ENCODE measurements at places on chromosomes 6 and 20. TPM values are rescaled to one million over a fixed set of nuclear protein-coding genes. Genes with fewer than 3 reads are reported as not detected.

The HECA gene
- total RNA-seq: 53.2 TPM

The MUC22 gene
- not detected for total RNA-seq

The HCRTR2 gene
- total RNA-seq: not detected

The FAM184A gene
- total RNA-seq: 7.6 TPM

The TMEM217 gene
- total RNA-seq: 0.99 TPM

The COL19A1 gene
- 1.7 TPM for total RNA-seq

The MYL9 gene
- 2,202 TPM for total RNA-seq

The ENPP3 gene
- 0.66 TPM for total RNA-seq

The TMC2 gene
- not detected for total RNA-seq

The TMEM30A gene
- 88.0 TPM for total RNA-seq

The DEFB132 gene
- not detected for total RNA-seq

The PI16 gene
- 57.0 TPM for total RNA-seq

The CASS4 gene
- total RNA-seq: 8.1 TPM

The TREML2 gene
- 0.66 TPM for total RNA-seq

The KLC4 gene
- total RNA-seq: 30.0 TPM

The FAM217A gene
- total RNA-seq: not detected

The HLA-DOB gene
- 0.29 TPM for total RNA-seq

The CST2 gene
- 0.45 TPM for total RNA-seq

The ENPP5 gene
- total RNA-seq: 3.8 TPM

The HRH3 gene
- total RNA-seq: not detected

The CCM2L gene
- total RNA-seq: 12.1 TPM

The TAGAP gene
- 1.7 TPM for total RNA-seq

The MYMX gene
- not detected for total RNA-seq

The FAM50B gene
- total RNA-seq: 14.7 TPM

The CNKSR3 gene
- total RNA-seq: 21.9 TPM

The MTFR2 gene
- 1.7 TPM for total RNA-seq

The C6orf58 gene
- total RNA-seq: not detected

The BTBD9 gene
- 11.2 TPM for total RNA-seq

The IYD gene
- not detected for total RNA-seq

The SLCO4A1 gene
- 27.4 TPM for total RNA-seq

The MED23 gene
- total RNA-seq: 17.1 TPM

The BPIFB4 gene
- total RNA-seq: not detected

The CGA gene
- not detected for total RNA-seq

The PEX6 gene
- 13.4 TPM for total RNA-seq

The PDE7B gene
- 11.2 TPM for total RNA-seq
